ENCODE measurements at places on chromosomes 1 and 21.

- no peak for DNase-seq
These were observed 1044.1 kb upstream of the B3GALT2 start for GRCh38 chr1:194230351-194231144.

DNA sequence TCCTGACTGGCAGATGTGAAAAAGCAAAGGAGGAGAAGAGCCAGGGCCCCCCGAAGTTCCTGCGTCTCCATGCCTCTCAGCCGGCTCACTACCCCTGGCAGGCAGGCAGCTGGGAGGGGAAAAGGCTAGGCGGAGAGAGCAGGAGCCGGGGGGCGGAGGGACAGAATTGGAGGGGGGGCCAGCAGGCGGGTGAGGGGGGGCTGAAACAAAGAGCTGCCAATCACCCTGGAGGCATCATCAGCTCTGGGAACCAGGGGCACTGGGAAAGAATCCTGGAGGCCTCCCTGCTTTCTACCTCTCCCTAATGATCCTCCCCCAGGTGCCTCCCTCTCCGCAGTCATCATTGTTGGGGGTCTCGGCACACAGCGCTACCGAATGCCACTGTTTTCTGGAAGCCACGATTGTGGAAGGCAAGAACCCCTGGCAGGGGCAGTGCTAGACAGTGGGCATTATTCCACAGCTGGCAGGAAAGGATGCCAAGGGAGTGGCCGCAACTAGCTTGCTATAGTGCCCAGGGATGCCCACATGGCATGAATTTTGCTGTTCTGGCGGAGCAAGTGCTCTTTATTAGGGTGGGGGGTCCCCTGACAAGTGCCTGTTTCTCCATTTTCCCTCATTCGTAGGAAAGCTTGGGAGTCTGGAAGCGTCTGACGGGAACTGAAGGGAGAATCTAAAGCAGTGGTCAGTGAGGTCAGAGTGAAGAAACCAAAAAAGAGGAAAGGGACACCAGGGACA lies at the start of gene THBS3:
Gene THBS3 (minus strand): TSS at position 92 of the 735 bp plus-strand sequence. CDS start 21 bp downstream, at position 71.
- no peak for DNase-seq

DNA sequence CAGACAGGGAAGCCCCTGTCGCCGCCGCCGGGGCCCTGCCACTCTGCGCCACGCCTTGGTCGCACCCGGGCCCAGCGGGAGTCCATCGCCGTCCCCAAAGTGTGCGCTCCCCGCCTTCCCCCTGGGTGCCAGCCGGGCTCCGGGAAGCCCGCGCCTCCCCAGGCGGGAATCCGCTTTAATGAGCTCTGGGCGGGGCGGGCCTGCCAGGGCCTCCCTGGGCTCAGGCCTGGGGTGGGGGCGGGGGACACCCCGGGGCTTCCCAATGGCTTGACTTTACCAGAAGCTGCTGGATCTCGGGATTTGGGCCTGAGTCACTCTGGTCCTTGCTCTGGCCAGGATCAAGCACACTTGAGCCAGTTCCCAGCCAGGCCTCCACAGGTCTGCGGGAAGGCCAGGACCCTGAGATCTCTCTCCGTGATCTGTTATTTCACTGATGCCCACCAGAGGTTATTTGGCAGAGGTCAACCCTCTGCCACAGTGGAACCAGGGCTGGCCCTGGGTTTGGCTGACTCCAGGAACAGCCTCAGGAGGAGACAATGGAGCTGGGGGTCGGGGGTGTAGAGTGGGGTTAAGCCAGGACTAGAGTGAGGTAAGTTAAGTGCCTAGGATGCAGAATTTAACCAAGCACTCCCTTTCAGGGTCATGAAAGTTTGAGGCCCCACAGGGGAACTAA lies 178.4 kb upstream of the EDN2 start:
- DNase-seq: no peak

GRCh38 chr1:180631194-180631765 lies 542 bp upstream of the XPR1 start:
- no peak for DNase-seq

- no peak for DNase-seq
These were observed 1.3 kb downstream of the RIT1 start for GRCh38 chr1:155909894-155910293.

DNA sequence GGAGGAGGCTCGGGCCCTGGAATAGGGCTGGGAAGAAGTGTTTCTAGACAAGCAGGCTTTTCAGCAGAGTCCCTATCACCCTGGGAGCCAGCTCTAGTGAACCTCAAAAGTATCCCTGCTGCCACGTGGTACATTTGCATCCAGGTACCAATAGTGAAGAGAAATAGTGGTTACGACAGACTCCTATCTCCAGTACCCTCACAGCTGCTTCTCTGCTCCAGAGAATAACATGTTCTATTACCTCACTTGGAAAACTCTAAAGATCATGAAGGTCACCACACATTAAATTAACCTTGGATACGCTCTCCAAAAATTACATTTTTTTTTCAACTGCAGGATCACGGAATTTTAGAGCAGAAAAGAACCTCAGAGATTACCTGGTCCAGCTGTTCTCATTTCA lies 230.4 kb upstream of the PLD5 start:
- DNase-seq: no peak

DNA sequence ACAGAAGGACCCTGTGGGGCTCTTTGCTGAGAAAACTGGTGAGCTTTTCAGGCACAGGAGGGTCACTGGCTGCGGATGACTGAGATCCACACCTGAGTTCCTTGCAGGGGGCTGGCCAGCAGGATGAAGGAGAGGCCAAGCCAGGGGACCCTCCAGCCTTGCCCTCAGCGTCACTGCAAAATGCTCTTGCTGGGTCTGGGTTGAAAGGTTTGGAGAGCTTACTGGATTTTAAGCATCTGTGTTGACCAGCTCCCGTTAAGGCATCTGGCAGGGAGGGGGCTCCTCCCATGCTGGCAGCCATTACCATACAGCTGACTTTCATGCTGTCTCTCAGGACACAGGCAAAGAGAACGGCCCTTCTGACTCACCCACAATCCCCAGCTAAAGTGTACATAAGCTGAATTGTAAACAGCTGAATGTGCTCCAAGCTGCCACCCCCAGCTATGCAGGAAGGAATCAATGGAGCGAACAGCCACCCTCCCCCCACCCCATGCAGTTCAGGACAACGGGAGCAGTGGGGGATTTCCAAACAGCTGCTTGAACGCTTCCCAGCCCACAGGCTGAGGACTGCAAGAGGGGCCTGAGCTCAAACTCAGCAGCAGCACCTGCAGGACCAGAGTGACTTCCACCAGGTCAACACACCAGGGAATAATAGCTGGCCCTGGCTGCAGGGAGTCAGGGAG lies 21.3 kb upstream of the A3GALT2 start:
- peak; percentile 91 for DNase-seq

GRCh38 chr1:28775121-28775942 lies 36.6 kb upstream of the OPRD1 start:
- DNase-seq: peak; percentile 87

GRCh38 chr1:67052741-67053534 lies 1.0 kb downstream of the SLC35D1 start:
- peak; percentile 59 for DNase-seq

DNA sequence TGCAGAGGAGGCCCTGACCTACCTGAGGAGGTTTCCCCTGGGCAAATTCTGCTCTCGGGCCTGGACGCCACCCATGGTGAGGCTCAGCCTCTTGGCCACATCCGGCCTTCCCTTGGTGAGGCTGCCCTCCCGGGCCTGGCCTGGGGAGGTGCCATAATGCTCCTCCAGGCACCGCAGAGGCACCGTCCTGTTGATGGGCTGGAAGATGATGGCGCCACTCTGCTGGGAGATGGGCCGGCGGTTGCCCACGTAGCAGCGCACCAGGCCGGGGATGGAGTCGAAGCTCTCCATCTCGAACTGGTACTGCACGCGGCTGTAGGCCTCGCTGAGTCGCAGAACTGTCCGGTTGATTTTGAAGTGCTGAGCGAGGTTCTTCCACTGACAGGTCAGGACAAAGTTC lies 92.7 kb downstream of the BCAR3 start:
- DNase-seq: no peak

DNA sequence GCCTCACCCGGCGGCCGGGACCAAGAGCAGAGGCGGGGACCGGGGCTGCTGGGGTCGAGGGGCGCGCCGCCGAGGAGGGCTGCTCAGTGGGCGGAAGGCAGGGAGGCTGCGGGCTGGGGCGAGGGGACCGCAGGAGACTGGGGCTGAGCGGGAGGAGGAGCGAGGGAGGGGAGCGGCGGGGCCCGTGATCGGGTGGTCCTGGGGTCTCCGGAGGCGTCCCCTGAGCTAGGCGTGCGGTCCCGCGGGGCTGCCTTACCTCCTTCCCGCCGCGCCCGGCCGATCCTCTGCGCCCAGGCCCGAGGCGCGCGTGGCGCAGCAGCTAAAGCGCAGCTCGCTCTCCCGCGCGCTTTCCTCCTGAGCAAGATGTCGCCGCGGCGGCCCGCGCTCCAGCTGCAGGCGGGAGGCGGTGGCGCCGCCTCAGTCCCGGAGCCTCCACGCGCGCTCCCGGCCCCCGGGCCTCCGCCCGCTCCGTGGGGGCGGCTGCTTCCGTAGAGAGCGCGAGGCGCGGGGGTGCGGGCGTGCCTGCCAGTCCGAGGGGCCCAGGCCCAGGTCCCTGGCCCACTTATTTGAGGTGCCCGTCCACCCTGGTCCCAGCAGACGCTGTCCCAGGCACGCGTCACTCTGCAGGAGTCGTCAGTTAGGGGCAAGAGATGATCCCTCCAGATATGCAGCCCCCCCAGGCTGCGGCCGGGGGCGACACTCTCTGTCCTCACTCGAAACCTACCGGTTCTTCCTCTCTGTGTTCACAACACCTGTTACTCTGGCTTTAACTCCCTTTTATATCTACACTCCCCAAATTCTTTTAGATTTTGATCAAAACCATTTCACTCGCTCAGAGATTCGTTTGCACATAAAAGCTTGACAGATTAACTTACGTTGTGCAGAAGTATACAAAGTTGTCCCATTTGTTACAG lies at the start of gene CCSAP:
Gene CCSAP (minus strand): TSS at position 392 of the 914 bp plus-strand sequence. CDS start 582 bp downstream, outside the sequence.
- peak; percentile 73 for DNase-seq

DNA sequence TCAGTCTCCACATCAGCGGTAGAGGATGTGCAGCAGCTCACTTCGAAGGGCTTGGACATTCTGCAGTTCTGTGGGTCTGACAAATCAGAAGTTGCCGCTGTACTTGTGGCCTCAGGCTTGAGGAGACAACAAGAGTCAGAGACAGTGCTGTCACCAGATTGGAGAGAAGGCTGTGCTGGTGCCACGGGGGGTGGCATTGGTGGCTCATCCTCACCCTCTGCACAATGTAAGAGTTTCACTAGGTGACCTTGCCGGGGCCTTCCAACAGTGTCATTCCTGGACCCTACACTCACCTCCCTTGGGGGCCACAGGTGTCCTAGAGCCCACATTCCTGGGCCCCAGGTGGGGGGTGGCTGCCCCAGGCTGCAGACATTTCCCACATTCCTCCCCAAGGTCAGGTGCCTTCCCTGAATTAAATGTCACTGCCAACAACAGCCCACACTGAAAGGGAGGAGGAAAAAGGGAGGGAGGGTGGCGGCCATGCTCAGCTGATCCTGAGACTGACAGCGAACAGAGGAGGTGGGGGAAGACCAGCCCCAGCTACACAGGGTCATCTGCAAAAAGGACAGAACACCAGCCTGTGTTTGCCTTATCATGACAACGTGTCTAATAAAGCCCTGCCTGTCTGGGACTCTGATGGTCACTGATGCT lies 46.4 kb downstream of the TMCC2 start:
- DNase-seq: no peak

DNA sequence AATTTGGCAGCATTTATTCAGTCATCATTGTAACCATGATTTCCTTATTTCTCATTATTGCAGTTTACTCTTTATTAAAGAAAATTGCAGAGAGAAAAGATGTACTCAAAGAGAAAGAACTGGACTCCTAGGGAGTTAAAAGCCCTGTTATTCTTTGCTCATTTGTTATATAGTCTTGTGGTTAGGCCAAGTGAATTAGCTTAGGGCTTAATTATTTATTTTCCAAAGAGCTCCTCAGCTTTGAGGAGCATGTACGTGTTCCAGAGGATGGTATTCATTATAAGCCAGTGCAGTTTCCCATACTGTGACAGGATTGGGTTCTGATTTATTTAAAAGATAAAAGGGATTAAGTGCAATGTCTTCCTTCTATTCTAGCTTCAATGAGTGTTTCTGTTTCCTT lies 86.4 kb downstream of the GPR161 start:
- DNase-seq: no peak

- no peak for DNase-seq
These were observed 470.6 kb downstream of the PTPRU start for GRCh38 chr1:29706936-29707335.

- peak; percentile 85 for DNase-seq
These were observed 9.8 kb downstream of the SLC30A2 start for GRCh38 chr1:26035959-26036755.

- DNase-seq: peak; percentile 67
These were observed 28.4 kb downstream of the TRIM11 start for GRCh38 chr1:228378090-228378872.

DNA sequence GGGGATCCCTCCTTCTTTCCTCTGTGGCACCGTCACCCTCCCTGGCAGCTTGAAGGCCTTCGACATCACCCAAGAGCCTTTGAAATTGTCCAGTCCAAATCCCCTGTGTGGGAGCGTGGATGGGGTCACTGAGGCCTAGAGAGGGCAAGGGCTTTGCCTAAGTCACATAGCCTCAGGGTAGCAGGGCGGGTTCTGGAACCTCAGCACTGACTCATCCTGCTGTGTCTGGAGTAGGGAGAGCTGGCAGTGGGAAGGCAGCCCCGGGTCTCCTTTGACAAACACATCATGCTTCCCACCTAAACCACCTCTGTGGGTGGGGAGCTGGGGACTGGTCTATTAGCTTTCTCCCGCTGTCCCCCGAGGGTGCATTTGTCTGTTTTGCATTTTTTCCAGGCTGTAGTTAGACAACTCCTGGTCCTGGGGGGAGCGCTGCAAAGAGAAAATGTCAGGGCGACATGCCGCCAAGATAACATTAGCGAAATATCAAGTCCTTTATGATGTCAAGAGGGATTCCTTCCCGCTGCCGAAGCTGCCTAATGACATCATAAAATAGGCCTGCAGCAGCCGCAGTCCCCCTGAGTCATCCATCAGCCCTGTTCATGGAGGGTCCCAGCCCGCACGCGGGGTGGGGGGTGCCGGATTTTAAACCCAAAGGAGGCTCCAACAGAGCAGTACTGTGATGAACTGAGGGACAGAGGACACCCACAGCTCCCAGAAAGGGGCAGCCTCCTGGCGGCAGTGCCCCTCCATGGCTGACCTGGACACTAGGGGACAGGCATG lies 77.0 kb upstream of the POU3F1 start:
- DNase-seq: no peak

GRCh38 chr1:237901299-237901934 lies 10.7 kb upstream of the ZP4 start:
- no peak for DNase-seq

- no peak for DNase-seq
These were observed 1.0 kb downstream of the TMEM200B start for GRCh38 chr1:29122682-29123052.

- no peak for DNase-seq
These were observed 76.6 kb downstream of the NGF start for GRCh38 chr1:115261496-115261895.

- no peak for DNase-seq
These were observed 13.1 kb upstream of the BCL9 start for GRCh38 chr1:147527941-147528936.
